ENCODE measurements at places on chromosomes 5 and 9.

DNA sequence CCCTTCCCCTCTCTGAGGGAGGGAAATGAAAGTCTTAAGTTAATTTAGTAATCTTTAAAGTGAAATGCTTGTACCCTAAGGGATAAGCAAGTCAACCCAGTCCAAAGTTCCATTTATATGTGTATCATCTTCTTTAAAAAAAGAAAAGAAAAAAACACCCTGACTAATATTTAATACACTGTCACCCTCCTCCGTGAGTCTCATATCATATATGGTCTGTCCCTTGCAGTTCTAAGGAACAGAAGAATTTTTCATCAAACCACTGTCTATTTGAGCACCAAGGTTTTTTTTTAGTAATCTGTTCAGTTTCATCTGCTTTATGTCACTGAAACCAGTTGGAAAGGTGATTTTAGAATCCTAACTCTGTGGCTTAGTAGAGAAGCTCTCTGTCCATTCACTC is 15.2 kb downstream of the TNIP1 start:
- no peak for DNase-seq

GRCh38 chr9:89658931-89659330 is 54.1 kb downstream of the GADD45G start:
- DNase-seq: no peak

- DNase-seq: no peak
Measured at GRCh38 chr5:145393426-145393825, 441.7 kb downstream of the PRELID2 start.

DNA sequence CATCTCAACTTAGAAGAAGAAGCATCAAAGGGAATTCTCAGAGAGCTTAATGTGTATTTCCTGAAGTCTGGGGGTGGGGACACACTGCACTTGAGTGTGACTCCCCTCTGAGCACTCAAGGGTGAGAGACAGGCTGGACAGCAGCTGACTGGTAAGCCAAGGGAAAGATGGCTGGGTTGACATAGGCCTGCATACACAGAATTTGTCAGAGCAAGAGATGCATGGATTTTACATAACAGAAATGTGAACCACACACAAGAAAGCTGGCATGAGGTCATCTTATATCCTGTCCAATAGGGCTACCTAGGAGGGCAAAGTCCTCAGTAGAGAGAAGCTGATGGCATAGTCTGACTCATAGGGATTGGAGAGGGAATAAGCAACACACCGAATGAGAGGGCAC is 114.3 kb upstream of the EPB41L4A start:
- no peak for DNase-seq

DNA sequence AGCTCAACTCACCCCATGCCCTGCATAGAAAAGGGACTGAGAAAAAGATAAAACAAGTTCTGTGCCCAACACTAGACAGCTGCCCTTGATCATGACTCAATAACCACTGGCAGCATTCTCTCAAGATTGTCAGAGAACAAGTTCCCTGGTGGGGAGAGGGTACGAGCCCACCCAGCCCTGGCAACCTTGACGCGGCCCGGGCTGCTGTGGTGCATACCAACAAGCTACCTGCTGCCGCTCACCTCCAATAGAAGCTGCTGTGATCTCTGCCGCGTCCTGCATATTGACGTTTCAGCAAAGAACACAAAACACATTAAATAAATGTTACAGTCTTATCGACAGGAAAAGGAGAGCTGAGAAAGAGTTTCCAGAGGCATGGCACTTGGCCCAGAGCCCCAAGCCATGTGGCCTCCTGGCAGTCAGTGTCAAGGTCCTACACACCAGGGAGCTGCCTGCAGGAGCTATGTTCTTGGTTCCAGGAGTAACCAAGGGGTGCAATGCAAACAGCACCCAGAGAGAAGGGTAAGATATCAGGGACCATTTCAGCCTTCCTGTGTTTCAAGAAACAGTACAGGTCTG is 28.3 kb downstream of the WHRN start:
- DNase-seq: no peak

DNA sequence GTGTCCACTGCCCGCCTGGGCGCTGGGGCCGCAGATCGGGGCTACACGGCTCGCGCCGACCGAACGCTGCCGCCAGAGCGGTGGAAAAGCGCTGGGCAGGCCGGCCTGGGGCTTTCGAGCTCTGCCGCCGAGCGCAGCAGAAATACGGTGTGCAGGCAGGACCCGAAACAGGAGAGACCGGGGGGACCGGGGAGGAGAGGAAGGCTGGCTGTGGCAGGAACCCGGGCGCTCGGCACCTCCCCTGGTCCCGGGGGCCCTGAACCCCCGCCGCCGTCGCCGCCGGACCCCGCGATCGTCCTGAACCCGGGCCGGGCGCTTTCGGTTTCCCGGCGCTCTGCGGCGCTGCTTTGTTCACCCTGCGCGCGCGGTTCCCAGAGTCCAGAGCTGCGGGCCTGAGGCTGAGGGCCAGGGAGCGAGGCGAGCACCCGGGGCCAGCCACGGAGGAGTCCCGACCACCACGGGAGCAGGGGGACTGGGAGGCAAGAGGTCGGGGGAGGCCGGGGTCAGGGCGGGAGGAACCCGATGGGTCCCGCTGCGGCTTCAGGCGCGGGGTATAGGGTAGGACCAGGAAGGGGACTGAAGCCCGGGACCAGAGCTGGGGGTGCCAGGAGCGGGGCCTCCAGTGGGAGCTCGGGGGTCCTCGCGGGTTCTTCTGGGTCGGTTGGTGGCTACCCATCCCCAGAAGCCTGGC is 12.0 kb downstream of the IRX2 start:
- no peak for DNase-seq

GRCh38 chr9:758146-758545 is 83.4 kb upstream of the DMRT1 start:
- DNase-seq: no peak

- no peak for DNase-seq
Measured at GRCh38 chr5:135190416-135191083, 156.5 kb upstream of the PITX1 start.

- no peak for DNase-seq
Measured at GRCh38 chr5:10631316-10631996, 67.6 kb downstream of the ANKRD33B start.

GRCh38 chr5:65803699-65804391 is 81.8 kb downstream of the NLN start:
- DNase-seq: no peak

DNA sequence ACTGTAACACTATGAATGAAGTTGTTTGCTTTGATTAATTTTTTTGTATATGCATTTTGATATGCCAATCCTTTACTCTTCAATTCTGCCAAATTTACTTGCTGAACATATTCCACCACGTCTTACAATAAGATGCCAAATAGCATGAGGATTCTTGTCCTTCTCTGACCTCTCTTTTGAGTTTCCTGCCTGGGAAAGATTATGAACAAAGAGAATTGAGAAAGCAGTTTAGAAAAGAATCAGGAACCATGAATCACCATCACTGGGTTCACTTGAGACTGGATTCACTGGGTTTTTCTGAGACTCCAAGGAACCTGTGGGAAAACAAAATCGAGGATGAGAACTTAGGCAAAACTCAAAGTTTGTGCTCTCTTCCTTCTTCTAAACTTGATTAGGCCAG is 256.5 kb downstream of the CETN3 start:
- no peak for DNase-seq

DNA sequence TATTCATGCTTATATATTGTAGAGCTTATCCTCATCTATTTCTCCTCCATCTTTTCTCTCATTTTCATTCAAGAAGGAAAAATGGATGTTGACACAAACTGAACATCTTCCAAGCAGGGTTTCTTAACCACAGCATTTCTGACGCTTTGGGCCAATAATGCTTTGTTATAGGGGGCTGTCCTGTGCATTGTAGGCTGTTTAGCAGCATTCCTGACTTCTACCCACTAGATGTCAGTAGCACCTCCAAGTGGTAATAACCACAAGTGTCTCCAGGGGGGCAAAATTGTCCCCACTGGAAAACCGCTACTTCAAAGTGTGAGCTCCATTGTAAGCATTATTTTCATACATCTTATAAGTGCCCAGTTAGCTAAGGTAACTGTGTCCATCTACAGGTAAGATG is 2.6 kb upstream of the TXNDC8 start:
- no peak for DNase-seq

- no peak for DNase-seq
Measured at GRCh38 chr5:85741972-85742371, 875.8 kb upstream of the COX7C start.

DNA sequence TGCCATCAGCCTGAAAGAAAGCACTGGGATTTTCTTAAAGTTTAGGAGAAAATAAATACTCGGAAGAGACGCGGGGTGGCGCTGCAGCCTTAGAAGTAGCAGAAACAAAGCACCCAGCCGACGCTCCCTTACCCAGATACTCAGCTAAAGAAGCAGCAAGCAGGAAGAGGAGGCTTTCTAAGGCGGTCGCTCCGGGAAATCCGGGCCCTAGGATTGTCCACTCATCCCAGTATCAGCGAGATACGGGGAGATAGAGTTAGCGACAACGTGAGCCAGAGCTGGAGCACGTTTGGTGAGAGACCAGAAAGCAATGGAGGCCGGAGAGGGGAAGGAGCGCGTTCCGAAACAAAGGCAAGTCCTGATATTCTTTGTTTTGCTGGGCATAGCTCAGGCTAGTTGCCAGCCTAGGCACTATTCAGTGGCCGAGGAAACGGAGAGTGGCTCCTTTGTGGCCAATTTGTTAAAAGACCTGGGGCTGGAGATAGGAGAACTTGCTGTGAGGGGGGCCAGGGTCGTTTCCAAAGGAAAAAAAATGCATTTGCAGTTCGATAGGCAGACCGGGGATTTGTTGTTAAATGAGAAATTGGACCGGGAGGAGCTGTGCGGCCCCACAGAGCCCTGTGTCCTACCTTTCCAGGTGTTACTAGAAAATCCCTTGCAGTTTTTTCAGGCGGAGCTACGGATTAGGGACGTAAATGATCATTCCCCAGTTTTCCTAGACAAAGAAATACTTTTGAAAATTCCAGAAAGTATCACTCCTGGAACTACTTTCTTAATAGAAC is at the start of gene PCDHB2:
Gene PCDHB2 (plus strand): TSS at position 135 of the 782 bp plus-strand sequence. CDS start 176 bp downstream, at position 311.
- DNase-seq: no peak

DNA sequence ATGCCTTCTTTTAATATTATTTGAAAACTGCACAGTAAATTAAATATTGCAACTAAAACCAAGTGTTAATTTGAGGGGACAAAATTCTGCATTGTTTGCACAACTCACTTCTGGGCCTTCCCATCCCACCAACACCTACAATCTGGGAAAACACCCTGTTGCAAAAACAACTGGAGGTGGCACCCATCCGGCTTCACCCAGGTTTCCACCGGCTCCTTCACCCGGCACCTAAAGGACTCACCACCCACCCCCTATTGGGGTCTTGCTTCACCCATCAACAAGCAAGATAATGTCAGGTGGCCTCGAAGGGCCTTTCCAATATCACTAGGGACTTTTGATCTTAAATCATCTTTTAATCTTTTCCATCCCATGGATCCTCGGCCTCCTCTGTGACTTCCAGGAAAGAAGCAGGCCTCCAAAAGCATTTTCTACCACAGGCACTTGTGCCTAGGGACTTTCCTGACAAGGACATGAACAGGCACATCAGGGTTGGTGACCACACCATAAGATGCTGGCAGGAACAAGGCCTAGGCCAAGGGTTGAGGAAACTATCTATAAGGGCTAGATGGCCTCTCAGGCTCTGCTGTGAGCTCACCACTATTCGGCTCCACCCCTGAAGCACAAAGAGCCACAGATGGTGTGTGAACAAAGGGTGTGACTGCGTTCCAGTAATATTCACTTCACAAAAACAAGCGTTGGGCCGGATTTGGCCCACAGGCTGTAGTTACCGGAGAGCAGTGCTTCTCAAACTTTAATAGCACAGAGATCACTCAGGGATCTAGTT is 205.1 kb downstream of the AUH start:
- DNase-seq: no peak

DNA sequence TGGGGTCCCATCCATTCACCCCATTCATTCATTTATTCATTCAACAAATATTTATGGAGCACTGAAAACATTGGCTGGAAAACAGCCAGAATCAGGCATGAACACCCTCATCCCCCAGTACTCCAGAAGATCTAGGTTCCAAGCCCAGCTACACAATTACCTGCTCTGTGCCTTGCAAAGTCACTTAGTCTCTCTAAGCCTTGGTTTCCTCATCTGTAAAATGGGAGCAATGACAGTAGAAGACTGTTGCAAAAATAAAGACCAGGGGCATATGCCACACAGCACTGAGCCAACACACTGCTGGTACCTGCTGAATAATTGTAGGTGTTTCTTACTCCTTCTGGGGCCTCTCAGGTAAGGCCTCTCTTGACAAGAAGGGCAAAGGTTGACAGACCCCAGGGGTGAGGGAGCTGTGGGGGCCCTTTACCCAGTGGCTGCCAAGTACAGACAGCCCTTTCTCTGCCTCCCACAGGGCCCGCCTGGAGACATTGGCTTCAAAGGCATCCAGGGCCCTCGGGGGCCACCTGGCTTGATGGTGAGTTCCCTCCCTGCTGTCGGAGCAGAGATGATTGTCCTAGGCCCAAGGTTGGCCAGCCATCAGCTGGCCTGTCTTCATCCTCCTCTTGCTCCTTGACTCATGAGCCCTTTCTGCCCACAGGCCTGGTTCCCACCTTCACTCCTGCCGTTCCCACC is 22.6 kb upstream of the ORM1 start:
- DNase-seq: no peak

GRCh38 chr5:98839469-98840383 is 66.3 kb downstream of the RGMB start:
- no peak for DNase-seq

DNA sequence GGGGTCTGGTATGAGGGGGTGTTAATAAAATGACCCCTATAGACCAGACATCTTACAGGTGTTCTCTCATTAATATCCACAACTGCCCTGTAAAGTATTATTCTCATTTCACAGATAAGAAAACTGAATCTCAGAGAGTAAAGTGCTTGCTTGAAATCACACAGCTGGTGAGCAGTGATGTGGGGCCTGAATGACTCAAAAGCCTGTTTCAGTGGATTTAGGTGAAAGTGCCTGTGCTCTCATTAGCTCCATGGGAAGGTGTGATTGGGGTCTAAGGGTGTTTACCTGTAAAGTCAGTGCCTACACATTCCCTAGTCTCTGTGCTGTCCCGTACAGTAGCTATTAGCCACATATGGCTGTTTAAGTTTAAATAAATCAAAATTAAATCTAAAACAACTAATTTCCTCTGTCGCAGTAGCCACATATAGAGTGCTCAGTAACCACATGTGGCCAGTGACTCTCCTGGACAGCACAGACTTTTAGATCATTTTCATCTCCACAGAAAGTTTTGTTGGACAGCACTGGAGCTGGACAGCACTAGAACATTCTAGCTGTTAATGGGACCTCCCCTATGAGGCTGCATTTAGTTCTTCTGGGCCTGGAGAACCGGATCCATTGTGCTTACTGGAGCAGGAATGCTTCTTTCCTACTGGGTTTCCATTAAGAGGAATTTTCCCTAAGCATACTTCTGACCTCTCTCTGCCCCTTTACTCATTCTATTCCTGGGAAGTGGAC is 52.5 kb upstream of the SEMA6A start:
- DNase-seq: no peak

- DNase-seq: no peak
Measured at GRCh38 chr5:5953584-5954274, 424.6 kb downstream of the MED10 start.

- no peak for DNase-seq
Measured at GRCh38 chr9:128073253-128073886, 5.3 kb downstream of the SLC25A25 start.

DNA sequence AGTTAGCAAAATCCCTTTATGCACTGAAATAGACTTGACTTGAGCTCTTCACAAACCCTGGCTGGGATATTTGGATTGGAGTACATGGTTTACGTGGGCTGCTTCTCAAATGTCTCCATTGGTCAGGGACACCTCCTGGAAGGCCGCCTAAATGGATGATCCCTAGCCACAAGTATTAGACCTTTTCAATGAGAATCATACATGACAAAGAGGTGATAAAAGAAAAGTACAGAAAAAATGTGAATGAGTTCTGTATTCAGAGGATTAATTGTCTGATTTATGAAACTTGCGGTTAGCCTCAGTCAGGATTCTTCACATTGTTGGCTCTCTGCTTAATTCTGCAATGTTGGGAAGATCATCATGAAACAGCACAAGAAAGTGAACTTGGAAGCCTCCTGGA is 752.8 kb upstream of the ADAMTS16 start:
- no peak for DNase-seq
